ENCODE measurements at places on chromosomes 2 and 18.

DNA sequence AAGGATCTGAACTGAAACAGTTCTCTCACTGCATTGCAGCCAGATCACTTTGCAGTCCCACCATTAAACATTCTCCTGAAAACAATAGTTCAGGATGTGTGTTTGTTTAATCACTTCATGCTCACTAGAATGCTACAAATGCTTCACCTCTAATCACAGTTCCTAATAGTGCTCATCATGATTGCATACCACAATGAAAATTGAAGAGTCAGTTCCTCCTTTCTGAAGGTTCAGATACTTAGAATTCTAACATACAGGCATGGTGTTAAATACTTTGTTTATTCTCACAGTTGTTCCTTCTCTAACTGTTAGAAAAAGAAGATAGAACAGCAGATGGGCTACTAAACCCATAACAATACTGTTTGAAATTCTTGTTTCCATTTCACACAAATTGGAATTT, 622.3 kb upstream of the ACVR2A start:
- DNase-seq, result no peak

- DNase-seq, result no peak
Measured at GRCh38 chr2:98468621-98469236, 24.1 kb downstream of the INPP4A start.

DNA sequence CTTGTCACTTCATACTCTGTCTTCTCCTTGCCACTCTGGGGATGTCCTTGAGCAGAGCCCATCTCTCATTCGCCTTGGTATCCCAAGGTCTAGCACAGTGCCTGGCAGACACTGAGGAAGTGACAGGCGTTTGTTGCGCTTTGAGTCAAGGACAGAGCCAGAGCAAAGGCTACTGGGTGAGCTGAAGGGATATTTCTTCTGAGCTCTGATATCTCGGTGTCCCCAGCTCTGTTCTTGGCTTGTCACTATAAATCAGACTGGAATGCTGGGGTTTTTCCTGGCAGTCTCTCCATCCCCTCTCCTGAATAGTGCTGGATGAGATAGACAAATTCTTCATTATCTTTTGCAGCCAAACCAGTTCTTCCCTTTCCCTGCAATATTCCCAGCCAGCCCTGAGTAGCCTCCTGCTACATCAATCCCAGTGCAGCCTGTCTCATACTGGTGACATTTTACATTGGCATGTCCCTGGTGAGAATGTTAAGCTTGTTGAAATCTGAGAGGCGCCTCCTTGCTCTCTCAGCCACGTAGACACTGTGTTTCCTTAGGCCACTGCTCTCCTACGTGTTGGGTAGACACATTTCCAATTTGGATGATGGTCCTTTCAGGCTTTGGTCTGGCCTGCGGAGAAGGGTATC, 61.7 kb downstream of the CTIF start:
- no peak for DNase-seq

- peak; percentile 52 for DNase-seq
Measured at GRCh38 chr2:240579771-240580614, 6.5 kb upstream of the CAPN10 start.

DNA sequence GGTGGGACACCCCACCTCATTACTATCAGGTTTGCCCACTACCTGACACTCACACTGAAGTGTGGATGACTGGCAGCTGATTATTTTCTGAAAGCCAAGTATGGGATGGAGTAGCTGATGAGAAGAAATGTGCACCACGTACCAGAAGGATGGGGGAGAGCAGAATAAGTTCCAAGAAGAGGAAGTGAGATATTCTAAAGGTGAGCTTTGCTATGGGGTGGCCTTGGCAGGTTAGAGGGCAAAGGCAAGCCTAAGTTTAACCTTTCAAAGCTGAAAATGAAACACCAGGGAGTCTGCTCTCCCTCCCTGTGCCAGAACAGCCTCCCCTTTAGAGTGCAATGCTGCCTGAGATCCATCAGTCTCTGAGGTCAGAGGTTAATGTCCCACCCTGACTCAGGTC, 196.1 kb upstream of the OSR1 start:
- DNase-seq, result no peak

GRCh38 chr2:121257480-121257840, 27.5 kb downstream of the TFCP2L1 start:
- no peak for DNase-seq

GRCh38 chr2:74944987-74945787, 13.3 kb upstream of the POLE4 start:
- no peak for DNase-seq

DNA sequence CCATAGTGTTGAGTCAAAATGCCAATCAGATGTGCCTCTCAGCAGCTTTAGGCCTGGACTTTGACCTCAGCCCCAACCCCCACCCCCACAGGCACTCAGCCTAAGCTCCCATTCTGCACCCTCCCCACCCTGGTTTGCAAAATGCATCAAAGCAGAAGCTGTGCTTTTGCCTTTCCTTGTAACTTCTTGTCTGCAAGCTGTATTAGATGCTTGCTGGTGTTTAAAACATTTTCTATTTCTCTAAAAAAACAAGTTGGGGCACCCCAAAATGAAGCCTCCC, 26.6 kb upstream of the STEAP3 start:
- no peak for DNase-seq

- no peak for DNase-seq
Measured at GRCh38 chr2:103529798-103530502, 768.1 kb downstream of the TMEM182 start.

- no peak for DNase-seq
Measured at GRCh38 chr18:8786483-8787370, 81.4 kb downstream of the MTCL1 start.

DNA sequence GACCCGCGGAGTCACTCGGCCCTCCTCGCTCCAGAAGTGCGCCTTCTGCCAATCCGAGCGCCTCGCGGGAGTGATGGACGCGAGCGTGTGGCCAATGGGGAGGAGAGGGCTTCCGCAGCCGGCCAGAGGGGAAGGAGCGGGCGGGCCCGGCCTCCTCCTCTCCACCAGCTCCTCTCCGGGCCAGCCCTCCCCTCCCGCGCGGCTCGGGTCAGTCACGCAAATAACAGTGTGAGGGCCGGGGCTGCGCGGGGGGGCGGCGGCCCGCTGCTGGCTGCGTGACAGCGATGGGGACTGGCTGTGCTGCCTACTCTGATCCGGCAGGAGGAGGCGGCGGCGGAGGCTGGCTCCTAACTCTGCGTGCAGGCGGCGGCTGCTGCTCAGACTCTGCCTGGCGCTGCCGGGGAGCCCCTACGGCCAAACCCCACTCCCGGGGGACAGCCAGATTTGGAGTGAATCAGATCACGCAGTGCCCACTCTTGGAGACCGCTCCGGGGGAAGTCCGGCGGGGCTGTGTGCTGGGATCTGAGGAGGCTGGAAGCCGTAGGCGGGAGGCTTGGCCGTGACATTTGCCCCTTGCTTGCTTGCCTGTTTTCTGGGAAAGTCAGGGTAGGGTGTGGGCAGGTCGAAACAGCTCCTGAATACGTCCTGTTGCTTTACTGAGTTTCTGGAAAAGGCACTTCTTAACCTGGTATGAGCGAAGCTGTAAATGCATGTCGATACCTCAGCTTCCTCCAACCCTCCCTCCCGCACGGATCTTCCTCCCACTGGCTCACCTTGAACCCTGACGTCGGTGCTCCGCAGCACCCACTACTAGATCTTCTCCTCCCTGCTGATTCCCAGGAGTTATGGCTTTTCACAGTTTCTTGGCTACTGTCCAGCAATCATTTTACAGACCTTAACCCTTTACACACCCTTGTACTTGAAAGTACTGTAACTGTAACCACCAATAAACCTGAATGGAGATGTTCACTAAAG, 97.9 kb upstream of the SERTAD2 start:
- DNase-seq, result peak; percentile 99

DNA sequence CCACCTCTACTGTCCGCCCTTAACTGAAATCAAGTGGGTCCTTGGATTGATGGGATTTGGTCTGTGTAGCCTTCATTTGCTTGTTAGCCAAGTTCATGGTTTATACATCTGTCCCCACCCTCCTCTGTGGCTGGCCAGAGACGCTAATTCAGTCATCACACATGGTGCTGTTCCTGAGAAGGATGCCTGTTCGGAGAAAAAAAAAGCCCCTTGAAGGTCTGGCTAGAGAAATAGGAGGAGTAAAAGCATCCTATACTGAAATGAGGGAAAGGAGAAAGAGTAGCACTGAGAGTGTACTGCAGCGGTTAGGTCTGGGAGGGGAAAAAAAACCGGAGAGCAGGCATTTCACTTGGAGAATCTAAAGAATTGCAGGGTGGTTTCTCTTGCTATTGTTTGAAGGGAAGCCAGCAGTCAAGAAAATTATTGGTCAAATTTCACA, 180.6 kb upstream of the EPAS1 start:
- DNase-seq, result no peak

DNA sequence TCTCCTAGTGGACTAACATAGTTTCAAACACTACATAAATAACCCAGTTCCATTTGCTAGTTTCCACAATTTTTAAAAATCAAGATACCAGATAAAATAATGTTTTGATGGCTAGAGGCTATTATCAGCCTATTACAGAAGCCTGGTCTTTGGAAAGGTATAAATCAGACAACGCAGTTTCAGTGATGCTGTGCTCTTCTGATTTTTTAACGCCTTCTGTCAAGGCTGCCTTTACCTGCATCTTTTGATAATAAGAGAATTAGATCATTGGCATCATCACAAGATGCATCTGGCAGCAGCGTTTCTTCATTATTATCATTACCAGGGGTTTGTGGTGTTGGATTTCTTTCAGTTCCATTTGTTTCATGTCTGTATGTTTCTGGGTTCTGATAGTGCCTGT, 268.7 kb downstream of the MTX2 start:
- DNase-seq, result no peak

DNA sequence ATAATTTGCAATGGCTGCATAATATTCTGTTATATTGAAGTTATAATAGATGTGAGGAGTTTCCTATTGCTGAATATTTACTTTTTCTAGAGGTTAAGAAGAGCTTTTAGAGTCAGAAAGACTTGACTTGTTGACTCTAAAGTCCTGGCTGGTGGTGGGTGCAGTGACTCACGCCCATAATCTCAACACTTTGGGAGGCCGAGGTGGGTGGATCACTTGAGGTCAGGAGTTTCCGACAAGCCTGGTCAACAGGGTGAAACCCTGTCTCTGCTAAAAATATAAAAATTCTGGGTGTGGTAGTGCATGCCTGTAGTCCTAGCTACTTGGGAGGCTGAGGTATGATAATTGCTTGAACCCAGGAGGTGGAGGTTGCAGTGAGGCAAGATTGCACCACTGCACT, 33.9 kb upstream of the ATIC start:
- DNase-seq, result no peak

- peak; percentile 62 for DNase-seq
Measured at GRCh38 chr18:56709463-56709862, 58.3 kb downstream of the WDR7 start.

GRCh38 chr2:29587402-29588190, 333.8 kb downstream of the ALK start:
- no peak for DNase-seq

DNA sequence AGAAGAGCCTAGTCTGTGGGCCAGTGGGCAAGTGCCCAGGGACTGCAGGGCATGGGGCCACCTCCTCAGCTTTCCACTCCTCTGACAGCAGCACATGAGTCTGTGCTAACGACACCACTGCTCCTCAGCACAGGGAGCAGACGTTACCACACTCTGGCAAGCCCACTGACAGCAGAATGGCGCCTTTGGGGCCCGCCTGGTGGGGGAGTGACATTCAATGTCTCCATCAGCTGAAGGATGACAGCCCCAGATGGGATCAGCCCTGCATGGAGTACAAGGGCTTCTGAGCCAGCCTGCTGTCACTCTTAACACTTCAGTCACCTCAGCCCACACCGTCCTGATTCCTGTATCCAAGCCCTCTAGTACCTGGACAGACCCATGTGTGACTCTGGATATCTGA, 149.4 kb upstream of the SMAD2 start:
- DNase-seq, result no peak

- DNase-seq, result no peak
Measured at GRCh38 chr2:224202281-224202865, 163.3 kb upstream of the SERPINE2 start.

DNA sequence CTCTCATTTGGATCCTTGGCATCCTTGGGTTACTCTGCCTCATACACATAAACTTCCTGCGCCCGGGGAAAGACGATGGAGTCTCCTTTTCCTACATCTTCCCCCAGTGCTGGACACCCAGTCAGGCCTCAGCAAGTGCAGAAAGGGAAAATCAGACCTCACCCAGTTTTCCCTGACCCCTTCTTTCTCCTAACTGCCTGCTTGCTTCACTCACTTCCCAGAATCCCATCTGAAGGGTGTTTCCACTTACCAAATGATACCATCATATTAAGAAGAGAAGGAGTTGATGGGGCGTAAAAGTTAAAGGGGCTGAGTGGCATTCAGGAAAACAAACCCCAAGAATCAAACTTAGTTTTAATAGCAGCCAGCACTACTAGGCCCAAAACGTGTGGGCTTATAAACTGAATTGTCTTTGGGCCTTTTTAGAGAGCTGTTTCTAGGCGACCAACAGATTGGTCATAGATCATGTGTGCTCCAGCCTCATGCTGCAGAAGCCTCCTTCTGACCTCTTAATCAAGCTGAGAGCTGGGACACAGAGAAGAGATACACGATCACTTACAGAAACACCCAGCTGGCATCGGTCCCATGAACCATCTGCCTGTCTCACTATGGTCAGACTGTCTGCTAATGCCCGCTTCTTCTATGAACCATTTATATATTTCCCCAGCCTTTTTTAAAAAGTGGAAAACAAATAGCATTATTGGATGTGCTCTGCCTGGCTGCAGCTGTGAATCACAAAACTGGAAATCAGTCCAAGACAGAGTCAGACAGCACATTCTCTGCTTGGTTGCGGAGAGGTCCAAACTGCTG, 165.7 kb upstream of the SLC14A2 start:
- DNase-seq, result no peak

GRCh38 chr18:56517196-56517595, 121.2 kb downstream of the TXNL1 start:
- DNase-seq, result no peak

- peak; percentile 69 for DNase-seq
Measured at GRCh38 chr18:3603421-3604234, 153.7 kb downstream of the TGIF1 start.

- no peak for DNase-seq
Measured at GRCh38 chr18:27712066-27712465, 464.9 kb downstream of the CDH2 start.

- DNase-seq, result no peak
Measured at GRCh38 chr2:18690342-18690741, 101.0 kb upstream of the NT5C1B start.

DNA sequence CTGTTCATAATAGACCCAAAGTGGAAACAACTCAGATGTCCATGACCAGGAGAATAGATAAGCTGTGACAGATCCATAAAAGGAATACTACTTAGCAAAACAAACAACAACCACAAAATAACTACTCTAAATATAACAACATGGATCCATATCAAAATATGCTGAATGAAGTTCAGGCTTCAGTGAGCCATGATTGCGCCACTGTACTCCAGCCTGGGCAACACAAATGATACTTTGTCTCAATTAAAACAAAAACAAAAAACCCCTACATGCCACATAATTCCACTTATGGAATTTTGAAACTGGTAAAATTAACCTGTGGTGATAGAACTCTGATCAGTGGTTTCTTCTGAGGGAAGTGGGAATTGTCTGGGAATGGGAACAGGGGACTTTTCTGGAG, 11.2 kb upstream of the MYO3B start:
- no peak for DNase-seq

- DNase-seq, result no peak
Measured at GRCh38 chr2:28855977-28856376, 14.1 kb downstream of the TRMT61B start.

- DNase-seq, result no peak
Measured at GRCh38 chr2:33241581-33241980, 234.9 kb upstream of the RASGRP3 start.

Data from hepatic stellate cell (primary cell).